Activated CD4-positive, alpha-beta T cell treated with anti-CD3 and anti-CD28 coated beads, Interleukin-2, amount 10 ng/mL, durations not matched to agents 24 days and 14 days (primary cell): ENCODE measurements at places on chromosomes 11 and 22.

DNA sequence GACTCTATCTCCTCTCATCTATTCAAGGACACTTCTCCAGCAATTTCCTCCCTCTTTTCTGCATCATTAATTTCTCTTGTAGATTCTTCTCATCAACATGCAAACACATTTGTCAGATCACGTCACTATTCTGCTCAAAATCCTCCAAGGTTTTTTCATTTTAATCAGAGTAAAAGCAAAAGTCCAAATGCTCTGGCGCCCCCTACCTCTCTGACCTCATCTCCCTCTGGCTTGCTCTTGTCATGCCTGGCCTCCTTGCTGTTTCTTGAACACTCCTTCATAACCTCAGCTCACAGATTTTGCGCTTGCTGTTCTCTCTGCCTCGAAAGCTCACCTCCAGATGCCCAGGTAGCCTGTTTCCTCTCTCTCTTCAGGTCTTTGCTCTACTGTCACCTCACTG, 22.4 kb downstream of the RTCB start:
- peak; percentile 72 for DNase-seq

DNA sequence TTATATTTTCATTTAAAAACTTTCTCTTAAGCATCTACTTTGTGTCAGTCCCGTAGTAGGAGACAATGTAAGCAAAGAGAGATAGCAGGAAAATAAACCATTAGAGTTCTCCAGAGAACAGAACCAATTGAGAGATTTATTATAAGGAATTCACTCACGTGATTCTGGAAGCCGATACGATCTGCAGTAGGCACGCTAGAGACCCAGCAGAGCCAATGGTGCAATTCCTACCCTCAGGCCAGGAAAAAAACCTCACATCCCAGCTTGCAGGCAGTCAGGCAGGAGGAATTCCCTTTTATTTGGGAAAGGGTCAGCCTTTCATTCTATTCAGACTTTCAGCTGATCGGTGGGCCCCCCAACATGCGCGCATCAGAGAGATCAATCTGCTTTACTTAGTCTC, 7.3 kb upstream of the PLEKHA7 start:
- DNase-seq, result no peak

DNA sequence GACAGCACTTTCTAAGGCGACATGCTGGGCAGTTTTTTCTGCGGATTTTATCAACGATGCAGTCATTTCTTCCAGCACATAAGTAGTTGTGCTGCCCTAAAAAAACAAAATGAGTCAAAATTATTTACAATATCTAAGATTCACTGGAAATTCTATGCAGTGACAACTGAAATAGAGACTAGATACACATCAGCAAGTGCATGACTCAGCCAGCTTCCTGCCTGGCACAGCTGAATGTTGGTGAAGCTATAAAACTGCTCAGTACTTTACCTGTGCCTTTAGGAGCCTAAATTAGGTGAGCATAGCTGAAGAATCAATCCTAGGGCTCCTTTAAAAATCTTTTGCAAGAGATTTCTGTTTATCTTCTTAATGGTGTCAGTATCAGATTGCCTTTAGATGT, 37.8 kb downstream of the PGR start:
- no peak for DNase-seq

DNA sequence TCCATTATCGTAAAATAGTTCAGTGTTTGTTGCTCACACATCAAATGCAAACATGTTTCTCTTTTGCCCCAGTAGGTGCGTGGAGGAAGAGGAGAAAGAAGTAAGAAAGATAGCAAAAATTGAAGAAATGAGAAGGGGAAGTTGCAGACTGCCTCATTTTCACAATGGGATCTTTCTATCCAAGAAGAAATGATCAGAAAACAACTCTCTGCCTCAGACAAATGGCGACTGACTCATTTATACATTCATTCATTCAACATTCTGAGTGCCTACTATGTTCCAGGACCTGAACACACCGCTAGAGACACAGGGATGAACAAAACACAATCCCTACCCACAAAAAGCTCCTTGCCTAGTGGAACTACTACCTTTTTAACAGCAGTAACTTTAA, 367 bp downstream of the HPS5 start:
- no peak for DNase-seq

DNA sequence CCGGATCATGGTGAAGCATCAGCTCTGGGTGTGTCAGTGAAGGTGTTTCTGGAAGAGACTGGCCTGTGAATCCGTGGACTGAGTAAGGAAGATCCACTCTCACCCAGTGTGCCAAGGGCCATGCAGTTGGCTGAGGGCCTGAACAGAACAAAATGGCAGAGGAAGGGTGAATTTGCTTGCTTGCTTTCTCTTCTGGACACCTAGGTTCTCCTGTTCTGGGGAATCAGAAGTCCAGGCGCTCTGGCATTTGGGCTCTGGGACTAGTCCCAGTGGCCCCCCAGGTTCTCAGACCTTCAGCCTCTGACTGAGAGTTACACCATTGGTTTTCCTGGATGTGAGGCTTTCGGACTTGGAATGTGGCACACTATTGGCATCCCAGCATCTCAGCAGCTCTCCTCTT, 1170.8 kb downstream of the TBC1D22A start:
- no peak for DNase-seq

DNA sequence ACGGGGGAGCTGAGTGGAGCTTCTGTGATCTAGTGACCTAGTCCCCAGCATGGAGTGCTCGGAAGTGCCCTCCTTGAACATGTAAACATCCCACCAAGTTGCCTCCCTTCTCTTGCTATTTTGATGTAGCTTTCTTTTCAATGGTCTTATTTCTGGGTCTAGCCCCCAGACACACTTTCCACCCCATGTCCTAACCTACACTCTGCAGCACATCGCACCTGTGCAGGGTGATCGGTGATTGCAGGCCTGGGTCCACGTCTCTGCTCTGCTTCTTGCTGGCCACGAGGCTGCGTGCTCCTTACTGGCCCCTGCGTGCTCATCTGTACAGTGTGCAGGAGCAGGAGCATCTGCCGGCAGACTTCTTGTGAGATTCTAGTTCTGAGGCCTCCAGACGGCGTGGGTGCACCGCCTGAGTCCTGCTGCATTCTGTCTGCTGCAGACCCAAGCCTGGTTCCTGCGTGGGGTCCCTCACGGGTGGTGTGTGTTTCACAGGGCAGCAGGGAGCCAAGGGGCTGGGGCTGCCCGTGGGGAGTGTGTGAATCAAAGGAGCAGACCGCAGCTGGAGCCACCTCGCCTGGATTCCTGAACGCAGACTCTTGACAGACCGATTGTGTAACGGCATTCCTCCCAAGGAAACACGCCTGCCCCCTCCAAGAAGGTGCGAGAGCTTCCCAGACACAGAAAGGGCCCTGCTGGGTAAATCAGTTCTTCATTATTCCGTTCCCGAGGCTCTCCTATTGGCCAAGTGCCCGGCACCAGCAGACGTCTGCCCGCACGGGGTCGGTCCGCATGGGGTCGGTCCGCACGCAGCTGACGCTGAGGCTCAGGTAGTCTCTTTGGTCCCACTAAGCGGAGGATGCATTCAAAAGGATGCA, 44.4 kb upstream of the MYEOV start:
- no peak for DNase-seq

- peak; percentile 96 for DNase-seq
Measured at GRCh38 chr22:36853407-36854099, 7.3 kb upstream of the NCF4 start.

- peak; percentile 53 for DNase-seq
Measured at GRCh38 chr11:19218786-19219460, 17.1 kb upstream of the CSRP3 start.

- DNase-seq, result peak; percentile 82
Measured at GRCh38 chr11:67024410-67024809, 1.5 kb downstream of the SYT12 start.

- no peak for DNase-seq
Measured at GRCh38 chr22:40955571-40955970, 4.4 kb downstream of the RBX1 start.

- no peak for DNase-seq
Measured at GRCh38 chr11:75241906-75242644, 1.5 kb downstream of the TPBGL start.

- DNase-seq, result no peak
Measured at GRCh38 chr11:106959800-106960199, 58.5 kb downstream of the GUCY1A2 start.

GRCh38 chr22:42039271-42039670, 31.3 kb downstream of the NAGA start:
- no peak for DNase-seq
